ENCODE measurements at places on chromosomes 7 and 10.
A peak's percentile ranks its signal among the peaks of the same experiment; 100 is the strongest.

- DNase-seq: no peak
Measured at GRCh38 chr10:9807846-9808245, 1209.8 kb upstream of the CELF2 start.

DNA sequence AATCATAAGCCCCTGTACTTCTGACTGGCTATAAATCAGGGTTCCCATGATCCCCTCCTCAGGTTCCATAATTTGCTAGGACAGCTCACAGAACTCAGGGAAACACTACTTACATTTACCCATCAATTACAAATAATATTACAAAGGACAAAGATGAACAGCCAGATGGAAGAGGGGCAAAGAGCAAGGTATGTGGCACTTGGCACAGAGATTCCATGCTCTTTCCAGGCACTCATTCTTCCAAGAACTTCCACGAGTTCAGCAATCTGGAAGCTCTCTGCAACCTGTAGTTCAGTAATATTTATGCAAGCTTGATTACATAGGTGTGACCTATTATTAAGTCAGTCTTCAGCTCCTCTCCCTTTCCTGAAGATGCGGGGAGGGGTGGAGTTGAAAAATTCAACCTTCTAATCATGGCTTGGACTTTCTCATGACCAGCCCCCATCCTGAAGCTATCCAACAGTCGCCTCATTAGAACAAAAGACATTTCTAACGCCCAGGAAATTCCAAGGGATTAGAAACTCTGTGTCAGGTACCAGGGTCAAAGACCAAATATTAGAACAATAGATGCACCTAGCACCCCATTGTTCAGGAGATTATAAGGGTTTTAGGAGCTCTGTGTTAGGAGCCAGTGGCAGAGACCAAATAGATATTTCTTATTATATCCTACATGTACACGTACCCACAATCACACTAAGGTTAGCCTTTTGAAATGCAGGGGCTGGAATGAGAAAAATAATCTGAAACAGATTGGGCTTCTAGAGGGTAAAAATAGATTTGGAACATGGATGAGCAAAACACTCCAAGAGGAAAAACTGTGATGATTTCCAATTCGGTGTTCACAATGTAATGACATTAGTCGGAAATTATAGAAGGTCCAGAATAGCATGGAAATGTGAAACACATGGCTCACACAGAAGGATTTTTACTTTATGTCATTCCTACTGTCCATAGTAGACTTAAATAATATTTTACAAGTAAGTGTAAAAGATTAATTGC lies 7.0 kb downstream of the ANKMY2 start:
- DNase-seq: no peak

GRCh38 chr10:56547163-56547562 lies 186.1 kb upstream of the ZWINT start:
- DNase-seq: no peak

DNA sequence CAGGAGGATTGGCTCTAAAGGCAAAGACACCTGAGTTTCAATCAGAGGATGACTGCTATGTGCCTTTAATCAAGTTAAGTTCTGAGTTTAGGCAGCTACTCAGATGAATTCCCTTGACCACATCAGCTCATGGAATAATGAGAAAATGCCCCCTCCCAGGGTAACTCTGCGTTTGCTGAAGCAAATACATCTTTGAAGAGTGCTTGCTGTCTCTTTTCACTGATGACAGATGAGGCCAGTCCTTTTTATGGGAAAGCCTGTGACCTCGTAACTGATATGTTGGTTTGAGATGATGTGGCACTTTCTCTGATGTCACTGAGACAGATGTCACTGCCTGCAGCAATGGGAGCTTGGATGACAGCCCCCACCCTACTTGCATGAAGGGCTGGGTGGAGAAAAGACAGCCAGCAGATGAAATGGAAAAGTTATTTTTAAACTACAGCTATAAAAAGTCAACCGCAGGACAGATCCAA lies 43.7 kb upstream of the DGKI start:
- DNase-seq: no peak

- peak; percentile 94 for DNase-seq
Measured at GRCh38 chr10:119449760-119450461, 92.6 kb downstream of the RGS10 start.

- no peak for DNase-seq
Measured at GRCh38 chr7:117188949-117189592, 133.8 kb downstream of the WNT2 start.

DNA sequence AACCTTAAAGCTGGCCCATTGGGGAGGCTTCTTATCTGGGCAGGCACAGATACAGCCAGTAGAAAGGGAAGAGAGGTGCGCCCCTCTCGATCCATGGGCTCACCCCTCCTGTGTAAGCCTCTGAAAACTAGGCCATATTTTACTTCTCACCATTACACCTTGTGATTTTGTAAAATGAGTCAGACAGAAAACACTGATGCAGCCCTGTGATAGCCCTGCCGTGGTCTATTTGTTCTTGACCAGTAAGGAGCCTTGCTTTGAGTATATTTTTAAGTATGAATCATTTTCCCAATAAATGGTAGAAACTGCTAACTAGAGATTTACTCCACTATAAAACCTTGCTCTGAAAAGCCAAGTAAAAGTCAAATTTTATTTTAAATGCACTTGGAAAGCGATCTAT lies 329.8 kb upstream of the MBL2 start:
- no peak for DNase-seq

DNA sequence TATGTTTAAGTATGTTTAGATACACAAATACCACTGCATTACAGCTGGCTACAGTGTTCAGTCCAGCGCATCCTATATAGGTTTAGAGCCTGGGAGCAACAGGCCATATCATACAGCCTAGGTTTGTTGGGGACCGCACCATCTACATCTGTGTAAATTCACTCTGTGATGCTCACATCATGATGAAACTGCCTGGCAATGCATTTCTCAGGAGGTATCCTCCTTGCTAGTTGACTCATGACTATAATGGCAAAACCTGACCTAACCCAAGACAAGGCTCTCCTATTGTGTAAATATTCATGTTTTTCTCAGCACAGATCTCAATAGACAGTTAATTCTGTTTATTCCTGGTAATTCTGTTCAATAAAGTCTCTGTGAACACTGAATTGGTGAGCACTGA lies 240.7 kb upstream of the PFKP start:
- no peak for DNase-seq

DNA sequence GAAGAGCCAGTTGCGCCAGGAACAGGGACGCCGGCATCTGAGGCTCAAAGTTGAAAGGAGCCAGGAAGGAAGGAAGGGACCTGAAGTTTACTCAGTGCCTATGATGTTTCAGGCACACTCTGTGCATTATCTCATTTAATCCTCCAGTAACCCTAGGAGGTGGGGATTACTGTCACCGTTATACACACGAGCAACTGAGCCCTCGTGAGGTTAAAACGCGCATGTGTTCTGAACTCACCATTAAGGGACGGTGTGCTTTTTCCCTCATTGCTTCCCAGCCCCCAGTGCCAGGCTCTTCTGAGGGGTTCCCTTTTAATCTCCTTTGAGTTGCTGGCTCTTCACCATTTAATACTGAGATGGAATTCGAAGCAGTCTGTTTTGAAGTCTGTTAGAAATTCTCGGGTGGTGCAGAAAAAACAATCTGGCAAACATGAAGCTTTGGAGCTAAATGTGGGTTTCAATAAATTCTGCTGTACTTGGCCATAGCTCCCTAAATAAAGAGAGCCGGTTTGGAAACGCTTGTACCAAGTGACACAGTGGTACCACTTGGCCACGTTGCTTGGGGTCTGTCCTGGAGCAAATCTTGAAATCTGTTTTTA lies 102.2 kb downstream of the TAX1BP1 start:
- no peak for DNase-seq

DNA sequence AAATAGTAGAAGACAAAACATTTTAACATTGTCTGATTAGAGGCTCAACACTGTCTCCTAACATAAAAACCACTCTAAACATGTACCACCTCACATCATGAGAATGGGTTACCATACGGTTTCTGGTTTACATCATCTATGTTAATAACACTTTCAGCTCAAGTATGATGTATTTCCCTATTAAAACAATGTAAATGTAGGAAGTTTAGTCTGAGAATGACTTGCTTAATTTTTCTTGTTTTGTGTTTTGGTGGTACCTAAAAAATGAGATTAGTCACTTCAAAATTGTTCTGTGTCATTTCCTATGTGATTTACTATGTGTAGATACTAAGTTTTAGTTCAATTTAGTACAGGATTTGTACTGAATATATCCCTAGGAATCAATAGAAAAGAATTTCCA lies 195.8 kb upstream of the SEMA3C start:
- DNase-seq: no peak

DNA sequence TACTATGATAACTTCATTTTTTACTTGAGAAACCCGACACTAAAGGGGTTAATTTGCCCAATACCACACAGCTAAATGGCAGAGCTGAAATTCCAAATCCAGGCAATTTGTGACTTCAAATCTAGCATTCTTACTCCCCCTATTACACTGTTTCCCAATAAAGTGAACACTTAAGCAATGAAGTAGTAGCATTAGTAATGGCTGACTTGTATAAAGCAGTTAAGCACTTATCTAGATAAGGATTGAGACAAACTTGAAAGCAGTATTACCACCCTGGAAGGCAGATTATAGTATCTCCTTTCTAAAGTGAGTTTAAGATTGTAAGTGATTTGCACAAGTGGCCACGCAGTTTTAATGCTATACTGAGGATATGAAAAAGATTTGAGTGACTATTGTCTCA lies 39.3 kb downstream of the WASL start:
- DNase-seq: no peak

GRCh38 chr7:151684408-151685175 lies 164.9 kb upstream of the RHEB start:
- no peak for DNase-seq

DNA sequence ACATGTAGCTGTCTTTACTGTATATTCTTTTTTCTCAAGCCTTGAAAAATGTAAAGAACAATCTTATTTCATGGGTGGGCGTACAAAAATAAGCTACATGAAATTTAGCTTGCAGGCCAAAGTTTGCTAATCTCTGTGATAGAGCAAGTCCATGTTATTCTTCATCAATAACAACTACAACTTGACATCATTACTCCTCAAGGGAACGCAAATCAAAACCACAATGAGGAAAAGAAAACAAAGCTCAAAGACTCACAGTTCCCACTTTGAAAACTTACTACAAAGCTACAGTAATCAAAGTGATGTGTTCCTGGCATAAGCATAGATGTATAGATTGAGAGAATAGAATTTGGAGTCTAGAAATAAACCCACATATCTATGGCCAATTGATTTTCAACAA lies 62.5 kb downstream of the GNA12 start:
- no peak for DNase-seq

DNA sequence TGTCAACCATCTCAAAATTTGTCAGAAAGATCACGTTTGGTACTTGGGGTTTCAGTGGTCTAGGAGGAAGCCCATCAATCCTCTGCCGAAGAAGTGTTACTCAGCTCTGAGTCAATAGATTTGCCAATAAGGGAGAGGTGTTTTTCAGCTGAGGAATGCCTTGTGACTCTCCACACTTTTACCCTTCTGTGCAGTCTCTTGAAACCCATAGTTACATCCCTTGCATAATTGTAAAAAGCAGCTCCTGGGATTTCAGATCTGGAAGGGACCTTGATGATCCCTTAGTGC lies 47.5 kb downstream of the INSYN2A start:
- DNase-seq: no peak

GRCh38 chr10:42177077-42177792 lies 461.1 kb downstream of the ZNF33B start:
- DNase-seq: no peak

DNA sequence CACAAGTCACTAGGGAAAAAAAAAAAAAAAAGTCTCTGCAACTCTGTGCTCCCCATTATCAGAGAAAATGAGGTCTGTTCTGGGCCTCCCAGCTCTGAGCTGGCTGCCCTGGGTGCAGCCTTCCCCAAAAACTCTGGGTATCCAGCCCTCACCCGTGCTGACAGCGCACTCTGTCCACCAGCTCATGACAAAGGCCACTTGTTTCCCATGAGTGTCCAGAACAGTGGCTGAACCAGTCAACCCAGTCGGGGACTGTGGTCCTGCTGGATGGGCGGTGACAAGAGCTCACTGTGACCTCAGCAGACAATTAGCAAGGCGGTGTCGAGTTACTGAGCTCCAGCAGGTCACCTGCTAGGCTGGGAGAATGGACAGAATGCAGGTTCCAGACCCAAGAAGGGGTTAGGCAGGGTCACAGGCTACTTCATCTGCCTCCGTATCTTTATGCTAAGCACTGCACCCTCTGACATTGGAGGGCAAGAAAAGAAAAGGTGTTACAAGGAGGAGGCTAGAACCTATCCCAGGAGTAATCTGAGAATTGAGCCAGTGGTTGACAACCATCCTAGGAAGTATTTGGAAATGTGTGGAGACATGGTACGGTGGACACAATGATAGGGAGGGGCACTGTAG lies 37.2 kb downstream of the DLG5 start:
- DNase-seq: no peak

DNA sequence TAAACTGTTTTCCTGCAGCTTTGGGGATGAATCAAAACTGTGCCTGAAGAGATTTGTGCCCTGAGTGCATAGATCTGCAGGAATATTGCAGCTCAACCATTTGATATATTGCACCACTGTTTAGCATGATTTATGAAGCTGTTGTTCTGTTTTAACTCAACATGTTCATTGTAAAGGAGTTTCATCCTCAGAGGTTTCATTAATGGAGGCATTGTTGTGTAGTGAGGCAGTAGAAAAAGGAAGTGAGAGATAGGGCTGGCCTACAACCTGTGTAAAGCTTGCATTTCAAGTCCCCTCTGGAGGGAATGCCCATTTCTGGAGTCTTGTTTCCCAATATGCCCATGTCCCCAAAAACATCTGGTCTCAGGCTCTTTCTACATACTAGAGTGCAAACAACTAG lies 67.5 kb downstream of the DNAJC12 start:
- no peak for DNase-seq

GRCh38 chr10:95728526-95728925 lies 27.4 kb upstream of the ENTPD1 start:
- DNase-seq: no peak

DNA sequence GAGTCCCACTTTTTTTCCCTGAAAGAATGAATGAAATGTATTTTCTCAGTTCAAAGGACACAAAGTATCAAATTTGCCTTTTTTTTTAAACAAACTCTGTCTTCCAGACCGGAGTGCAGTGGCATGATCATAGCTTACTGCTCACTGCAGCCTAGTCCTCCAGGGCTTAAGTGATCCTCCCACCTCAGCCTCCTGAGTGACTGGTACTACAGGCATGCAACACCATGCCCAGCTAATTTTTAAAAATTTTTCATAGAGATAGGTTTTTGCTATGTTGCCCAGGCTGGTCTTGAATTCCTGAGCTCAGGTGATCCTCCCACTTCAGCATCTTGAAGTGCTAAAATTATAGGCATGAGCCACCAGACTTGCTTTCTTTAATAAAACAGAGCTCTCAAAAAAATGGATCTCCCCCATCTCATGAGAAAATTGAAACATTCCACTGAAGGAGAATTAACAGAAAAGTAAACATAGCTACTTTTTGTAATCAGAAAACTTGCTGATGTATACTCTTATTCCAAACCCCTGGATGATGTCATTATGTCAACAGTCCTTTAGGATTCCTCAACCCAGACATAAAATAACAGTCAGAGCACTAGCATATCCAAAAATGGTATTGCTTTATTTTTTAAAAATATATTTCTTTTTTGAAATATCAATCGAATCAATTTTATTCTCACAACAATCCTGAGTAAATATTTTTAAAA lies 12.3 kb upstream of the TRDMT1 start:
- DNase-seq: no peak

Measured in ascending aorta (tissue), 2 donors.